Activated T-cell treated with anti-CD3 and anti-CD28 coated beads for 48 hours (primary cell): ENCODE measurements at places on chromosomes 2 and 18.
A peak's percentile ranks its signal among the peaks of the same experiment; 100 is the strongest.

DNA sequence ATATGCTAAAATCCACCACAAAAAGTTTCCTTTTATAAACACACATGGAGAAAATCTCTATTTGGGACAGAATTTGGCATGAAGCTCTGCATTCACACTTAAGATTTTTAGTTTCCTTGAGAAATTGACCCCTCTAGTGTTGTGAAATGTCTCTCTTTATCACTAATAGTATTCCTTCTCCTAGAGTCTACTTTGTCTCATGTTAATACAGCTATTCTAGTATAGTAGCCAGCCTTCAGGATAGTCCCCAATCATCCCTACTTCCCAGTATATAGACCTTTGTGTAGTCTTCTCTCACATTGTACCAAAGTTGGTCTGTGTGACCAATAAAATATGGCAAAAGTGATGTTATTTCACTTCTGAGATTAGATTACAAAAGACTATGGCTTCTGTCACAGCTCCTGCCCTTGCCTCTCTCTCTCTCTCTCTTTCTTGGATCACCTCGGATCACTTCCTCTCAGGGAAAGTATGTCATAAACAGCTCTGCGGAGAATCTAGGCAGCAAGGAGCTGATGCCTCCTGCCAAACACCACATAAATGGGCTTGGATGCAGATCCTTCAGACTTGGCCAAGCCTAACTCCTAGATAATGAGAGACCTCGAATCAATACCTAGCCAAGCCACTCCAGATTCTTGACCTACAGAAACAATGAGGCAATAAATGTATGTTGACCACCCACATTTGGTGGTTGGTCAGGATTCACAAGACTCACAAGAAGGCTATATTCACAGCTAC is 59.7 kb upstream of the NABP1 start:
- no peak for DNase-seq

DNA sequence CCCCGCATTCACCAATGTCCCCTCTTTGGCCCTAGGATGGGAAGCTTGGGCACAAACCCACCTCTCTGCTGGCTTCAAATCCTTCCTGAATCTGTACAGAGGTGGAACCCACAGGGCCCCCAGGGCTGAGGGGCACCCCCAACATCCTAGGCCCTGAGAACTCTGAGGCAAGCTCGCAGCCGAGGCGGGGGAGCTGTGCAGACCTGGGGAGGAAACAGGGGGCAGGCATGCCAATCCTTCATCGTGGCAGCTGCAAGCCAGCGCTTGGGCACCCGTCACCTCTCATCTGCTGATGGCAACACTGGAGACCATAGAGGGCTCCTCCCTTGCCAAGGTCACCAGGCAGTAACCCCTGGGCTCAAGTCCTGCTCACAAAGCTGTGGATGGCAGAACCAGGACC is 10.8 kb downstream of the ECEL1 start:
- no peak for DNase-seq

DNA sequence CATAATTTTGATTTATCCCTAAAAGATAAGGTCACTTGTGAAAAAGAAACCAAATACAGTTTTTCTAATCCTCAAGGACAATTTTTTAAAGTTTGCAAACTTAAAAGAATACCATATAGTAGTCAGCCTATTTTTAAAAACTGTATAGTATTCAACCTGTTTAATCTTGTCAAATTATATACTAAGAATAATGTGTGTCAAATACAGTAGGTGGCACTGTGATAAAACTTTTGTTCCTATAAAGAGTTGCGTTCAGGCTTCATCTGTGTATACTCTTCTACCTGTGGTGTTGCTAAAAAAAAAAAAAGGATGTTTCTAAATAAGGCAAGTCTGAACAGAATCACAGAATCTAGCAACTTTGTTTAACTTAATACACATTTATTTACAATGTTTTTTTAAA is 68.6 kb downstream of the CCDC138 start:
- DNase-seq: no peak

GRCh38 chr2:25042321-25043240 is 705 bp downstream of the EFR3B start:
- peak; percentile 8 for DNase-seq

DNA sequence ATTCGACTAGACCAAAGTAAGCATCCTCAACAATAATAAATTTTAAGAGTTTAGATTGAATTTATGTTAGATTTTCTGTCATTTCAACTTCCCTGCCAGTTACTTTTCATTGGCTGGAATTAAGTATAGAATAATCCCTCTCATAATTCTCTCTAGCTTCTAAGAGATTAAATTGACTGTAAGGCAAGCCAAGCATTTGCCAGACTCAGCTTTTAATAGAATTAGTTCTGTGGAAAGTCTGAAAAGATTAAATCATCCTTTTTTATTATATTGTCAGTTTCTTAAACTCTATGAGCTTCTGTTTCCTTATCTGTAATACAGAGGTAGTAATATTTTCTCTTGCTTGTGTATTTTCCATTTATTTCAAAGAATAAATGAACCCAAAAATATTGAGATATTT is 77.9 kb upstream of the ZNF804A start:
- DNase-seq: no peak

- no peak for DNase-seq
These were observed 139.6 kb downstream of the TCF4 start for GRCh38 chr18:55448420-55448819.

GRCh38 chr18:2254977-2255376 is 316.3 kb downstream of the METTL4 start:
- no peak for DNase-seq

DNA sequence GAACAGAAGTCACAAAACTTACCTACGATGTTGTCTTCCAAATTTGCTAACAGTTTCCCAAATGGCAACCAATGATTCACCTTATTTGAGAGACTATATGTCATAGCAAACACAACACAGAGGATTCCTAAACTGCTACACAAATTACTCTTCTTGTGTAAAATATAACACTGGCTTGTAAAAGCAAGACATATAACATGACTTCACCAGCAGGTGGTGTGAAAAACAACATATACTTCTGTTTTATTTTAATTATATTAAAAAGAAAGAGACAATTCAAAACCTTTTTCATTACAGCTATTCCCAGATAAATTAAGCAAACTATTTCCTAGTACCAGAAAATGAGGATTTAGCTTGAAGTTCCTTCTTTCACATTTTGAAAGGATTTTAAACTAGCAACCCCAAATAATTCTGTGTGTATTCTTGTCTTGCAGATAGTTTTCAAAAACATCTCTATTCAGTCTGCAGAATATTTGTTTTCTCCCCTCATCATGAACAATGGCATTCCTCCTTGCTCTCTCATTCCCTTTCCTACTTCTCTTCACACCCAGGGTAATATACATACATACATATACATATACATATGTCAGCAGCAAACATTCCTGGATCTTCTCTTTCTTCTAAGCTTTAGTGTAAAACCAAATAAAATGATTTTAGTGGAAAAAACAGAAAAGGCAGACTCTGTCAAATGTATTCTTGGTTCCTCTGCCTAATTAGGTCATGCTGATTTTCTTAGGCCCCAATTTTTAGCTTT is 62.1 kb downstream of the SCN3A start:
- DNase-seq: no peak

- DNase-seq: no peak
These were observed 132.0 kb downstream of the VWC2L start for GRCh38 chr2:214542866-214543265.

DNA sequence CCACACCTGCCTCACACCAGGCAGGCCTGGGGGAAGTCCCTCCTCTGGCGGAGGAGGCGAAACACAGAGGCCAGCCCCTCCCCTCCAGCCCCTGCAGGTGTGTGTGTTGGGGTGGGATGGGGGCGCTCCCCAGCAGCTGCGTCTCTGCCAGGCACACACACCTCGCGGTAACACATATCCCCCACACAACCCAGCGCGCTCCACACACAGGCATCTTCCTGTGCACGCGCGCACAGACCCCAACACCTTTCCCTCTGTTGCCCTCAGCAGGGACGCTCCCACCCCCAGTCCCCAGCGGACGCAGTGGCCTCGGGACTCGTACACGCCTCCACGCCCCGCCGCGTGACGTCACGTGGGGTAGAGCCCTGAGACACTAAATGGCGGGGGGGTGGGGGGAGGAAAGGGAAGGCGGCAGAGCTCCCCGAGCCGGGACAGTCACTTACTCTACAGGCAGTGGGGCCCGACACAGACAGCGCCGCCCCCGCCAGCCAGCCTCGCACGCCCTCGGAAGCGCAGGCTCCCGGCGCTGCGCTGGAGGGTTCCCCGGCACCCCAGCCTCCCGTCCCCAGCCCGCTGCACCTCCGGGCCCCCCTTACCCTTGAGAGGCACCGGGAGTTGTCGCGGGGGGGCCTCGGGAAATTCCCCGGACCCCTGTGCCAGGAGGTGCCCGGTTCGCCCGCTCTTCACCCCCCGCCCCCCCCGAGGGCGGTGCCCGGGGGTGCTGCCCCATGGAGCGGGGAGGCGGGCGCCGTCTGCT is at the start of gene WNT10A:
TSS of gene WNT10A (plus strand) at position 751 of the 757 bp plus-strand sequence. CDS start 144 bp downstream, outside the sequence.
- peak; percentile 56 for DNase-seq

GRCh38 chr2:217992061-217992460 is 10.7 kb downstream of the TNS1 start:
- DNase-seq: no peak

DNA sequence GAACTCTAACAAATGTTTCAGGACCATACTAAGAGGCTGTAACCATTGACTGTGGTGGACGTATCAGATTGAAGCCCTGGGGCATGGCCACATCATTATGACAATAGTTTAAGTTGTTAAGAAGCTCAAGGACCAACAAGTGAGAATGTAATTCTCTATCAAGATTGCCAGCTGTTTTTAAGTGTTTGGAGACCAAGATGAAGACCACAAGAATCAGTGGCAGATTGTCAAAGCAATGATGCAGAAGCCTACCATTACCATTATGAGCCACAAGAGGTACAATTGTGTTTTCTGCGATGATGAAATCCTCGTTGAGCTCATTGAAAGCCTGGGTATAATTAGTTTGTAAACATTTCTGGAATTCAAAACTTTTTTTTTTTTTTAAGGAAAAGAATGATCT is 261.1 kb upstream of the ZEB2 start:
- DNase-seq: no peak

- no peak for DNase-seq
These were observed 36.7 kb downstream of the FN1 start for GRCh38 chr2:215399067-215399716.

DNA sequence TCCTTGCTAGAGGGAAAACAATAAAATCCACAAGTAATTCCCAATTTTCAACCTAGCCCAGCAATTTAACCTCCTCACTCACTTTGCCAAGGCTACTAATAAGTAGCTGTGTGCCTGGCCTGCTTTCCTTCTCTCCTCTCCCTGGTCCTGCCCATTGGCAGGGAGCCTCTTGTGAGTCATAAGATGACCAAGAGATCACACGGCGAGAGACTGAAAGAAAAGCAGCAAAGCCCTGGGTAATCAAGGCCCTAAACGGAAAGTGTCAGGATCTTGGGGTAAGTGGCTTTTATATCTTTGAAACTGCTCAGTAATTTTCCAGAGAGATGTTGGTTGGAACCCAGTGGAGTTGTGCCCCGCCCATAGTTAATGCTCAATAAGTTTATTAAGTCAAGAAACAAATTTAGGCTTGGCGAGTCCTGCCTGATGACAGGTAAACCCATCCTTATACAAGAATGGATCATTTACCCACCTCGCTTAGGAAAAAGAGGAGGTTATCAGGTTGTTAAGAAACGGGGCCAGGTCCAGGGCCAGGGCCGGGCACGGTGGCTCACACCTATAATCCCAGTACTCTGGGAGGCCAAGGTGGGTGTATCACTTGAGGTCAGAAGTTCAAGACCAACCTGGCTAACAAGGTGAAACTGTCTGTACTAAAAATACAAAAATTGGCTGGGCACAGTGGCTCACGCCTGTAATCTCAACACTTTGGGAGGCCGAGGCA is 10.0 kb upstream of the ADAM17 start:
- DNase-seq: no peak

DNA sequence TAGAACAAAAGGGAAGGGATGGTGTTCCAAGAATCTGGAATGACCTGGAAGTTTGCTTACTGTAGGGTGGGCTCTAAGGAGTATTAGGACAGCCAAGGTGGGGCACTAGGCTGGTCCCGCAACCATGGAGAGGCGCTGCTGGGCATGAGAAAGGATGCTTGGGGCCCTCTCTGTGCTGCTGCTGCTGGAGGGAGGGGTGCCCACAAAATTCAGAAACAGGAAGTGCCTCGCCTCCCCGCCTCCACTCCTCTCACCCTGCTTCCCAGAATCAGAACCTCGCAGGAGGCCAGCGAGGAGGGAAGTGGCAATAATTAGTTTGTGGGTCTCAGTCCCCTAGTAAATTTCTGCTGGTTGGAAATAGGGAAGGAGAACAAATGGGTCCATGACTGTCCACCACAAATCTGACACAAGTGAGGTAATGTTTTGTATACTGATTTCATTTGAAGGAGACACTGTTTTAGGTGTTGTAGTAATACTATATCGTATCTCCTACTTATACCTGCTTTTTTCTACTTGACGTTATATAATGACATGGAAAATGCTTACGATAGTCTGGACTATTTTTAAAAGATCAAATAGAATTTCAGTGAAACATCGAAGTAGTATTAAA is 7.9 kb upstream of the PDCL3 start:
- DNase-seq: peak; percentile 24

GRCh38 chr2:73142937-73143336 is 30.2 kb upstream of the RAB11FIP5 start:
- no peak for DNase-seq

DNA sequence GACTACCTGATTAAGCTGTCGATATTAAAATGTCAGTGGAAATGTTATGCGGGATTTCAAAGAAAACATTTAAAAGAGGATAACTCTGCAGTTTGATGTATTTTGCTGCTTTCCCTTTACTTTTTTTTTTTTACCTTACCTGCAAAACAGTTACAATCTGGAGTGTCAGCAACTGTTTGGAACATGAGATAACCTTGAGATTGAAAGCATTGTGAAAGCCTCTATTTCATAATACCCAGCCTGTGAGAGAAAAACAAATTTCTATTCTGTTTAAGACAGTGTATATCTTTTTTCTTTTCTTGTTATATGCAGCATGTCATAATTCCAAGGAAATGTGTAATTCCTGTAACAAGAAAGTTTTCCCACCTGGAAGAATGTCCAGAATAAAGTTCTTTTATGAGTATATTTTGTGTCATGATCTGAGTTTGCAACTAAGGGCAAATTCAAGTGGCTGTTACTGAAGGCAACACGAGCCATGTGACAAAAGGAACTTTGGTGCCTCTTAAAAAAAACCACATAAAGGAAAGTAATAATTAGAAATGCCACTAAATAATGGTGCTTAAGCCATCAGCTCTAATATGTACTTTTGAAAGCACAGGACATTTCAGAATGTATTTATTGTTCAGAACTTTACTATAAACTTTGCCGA is 297.0 kb upstream of the DSEL start:
- no peak for DNase-seq

- no peak for DNase-seq
These were observed 28.4 kb upstream of the SUCLG1 start for GRCh38 chr2:84487298-84487996.

GRCh38 chr2:165803123-165803760 is 9.2 kb upstream of the GALNT3 start:
- DNase-seq: no peak

DNA sequence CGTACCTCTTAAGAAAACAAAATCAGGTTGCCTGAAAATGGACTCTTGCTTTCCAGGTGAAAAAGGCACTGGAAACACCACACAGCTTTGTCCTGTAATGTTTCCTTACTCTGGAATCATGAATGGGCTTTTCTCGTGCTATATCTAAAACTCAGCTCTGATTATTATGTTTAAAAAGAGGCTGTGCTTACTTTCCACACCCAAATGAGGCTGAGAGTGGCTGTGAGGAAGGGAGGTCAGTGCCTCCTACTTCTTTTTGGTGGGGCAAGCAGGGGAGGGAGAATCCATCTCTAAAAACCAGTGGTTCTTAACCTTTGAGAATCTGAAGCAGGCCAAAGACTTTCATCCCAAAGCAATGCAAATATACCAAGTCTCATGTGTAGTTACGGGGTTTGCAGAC is 148.6 kb downstream of the FAM210A start:
- no peak for DNase-seq

GRCh38 chr2:37274359-37274965 is 43.0 kb downstream of the NDUFAF7 start:
- DNase-seq: no peak
